Activated CD4-positive, alpha-beta T cell treated with anti-CD3 and anti-CD28 coated beads for 36 hours (primary cell): ENCODE measurements at places on chromosomes 16 and 17. TPM values are rescaled to one million over a fixed set of nuclear protein-coding genes. Genes with fewer than 3 reads are reported as not detected.

KRTAP4-1 gene
- total RNA-seq: not detected

GRCh38 chr16:69315486-69316311 is 4.5 kb downstream of the VPS4A start:
- no peak for DNase-seq

- no peak for DNase-seq
Measured at GRCh38 chr16:23354246-23354645, 52.1 kb downstream of the SCNN1B start.

GRCh38 chr17:58679263-58680037 is 12.4 kb downstream of the TEX14 start:
- DNase-seq: no peak

DNA sequence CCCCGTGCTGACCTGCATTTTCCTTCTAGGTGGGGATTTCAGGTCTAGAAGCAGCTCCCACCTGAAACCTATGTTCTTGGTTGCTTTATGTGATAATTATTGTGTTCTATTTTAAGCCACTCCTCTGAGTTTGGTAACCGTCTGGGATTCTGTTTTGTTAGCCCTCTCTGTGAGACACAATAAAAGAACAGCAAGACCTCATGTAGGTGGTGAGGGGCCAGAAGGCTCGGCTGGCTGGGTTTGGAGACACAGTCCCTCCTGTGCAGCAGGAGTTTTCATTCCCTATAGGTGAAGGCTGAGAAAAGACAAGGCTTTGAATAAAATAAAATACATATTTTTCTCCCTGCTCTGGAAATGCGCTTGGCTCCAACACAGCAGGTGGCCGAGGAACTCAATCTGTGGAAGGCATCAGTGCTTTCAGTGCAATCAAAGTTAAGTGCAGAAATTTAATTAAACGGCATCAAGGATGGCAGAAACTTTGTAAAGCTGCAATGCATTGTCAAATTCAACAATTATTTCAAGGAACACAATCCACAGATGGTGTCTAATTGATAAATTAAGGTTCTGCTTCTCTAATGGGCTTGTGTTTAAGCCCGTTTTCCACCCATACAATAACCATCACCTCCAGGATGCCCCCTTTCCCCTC is 107.8 kb downstream of the MSI2 start:
- no peak for DNase-seq

DNA sequence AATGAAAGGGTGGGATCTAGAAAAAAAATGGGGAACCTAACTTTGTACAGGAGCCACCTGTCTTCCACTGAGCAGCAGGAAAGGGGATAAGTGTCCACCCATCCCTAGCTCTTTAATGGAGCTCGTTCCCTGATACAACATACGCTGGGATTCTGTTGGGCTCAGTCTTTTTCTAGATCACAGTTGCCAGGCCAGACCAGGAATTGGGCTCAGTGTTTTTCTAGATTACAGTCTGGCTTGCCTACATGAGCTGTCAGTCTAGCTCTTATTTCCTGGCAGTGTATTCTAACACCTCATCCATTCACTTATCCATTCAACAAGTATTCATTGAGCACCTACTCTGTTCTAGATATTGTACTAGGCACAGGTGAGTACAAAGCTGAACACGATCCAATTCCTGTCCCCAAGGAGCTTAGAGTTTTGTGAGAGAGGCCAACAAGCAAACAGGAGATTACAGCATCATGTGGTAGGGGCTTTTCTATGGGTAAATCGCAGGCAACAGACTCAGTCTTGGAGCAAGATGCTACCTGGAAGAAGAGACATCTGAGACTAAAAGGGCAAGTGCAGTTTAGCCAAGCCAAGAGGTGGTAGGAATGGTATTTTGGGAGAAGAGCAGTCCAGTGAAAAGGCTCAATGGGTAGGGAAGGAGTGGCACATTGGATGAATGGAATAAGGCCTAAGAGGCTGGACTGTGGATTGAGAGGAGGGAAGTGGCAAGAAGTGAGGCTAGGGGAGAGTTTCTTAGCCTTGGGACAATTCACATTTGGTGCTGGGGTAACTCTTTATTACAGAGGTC is 138.0 kb upstream of the HS3ST2 start:
- DNase-seq: no peak

GRCh38 chr17:30600830-30601494 is 123.8 kb downstream of the GOSR1 start:
- DNase-seq: peak; percentile 38

DNA sequence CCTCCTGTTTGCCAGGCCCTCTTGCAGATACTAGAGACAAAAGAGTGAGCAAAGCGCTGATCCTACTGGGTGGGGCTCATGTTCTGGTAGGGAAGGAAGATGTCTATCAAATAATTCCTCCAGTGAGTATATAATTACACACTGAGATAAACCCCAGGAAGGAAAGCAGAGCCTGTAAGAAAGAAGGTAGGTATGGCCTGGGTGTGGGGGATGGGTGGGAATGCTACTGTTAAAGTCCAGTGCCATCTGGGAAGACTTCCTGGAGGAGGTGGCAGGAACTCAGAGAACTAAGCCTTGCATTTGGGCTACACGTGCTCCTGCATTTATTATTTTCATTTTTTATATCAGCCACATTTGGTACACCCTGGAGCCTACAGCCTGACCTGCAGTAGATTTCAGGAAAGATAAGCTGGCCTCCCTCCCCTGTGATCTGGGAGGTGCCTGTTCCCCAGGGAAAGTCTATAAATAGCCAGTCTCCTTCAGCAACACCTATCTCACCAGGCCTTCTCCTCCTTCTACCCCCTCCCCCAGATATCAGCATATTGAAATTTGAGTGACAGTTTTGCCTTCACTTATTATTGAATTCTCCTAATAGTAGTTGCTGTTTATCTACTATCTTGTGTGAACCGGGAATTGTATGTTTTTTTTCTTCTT is 11.5 kb downstream of the ATP2C2 start:
- no peak for DNase-seq

DNA sequence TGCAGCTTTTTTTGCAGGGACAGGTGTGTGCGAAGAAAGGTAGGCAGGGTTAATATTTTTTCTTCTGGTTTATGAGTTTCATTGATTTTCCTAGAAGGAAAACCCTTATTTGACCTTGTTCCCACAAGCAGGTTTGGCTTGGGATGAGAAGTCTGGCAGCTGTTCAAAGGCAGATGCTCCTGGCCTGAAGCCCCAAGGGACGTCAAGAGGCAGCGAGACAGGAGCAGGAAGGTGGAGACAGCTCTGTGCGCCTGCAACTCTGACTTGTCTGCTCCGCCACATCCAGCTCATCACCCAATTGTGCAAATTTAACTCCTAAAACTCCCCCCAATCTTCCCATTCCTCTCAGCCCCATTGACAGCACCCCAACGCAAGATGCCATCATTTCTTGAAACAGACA is 136.8 kb upstream of the XYLT1 start:
- DNase-seq: no peak

NAGS gene
- 1.3 TPM for total RNA-seq

DNA sequence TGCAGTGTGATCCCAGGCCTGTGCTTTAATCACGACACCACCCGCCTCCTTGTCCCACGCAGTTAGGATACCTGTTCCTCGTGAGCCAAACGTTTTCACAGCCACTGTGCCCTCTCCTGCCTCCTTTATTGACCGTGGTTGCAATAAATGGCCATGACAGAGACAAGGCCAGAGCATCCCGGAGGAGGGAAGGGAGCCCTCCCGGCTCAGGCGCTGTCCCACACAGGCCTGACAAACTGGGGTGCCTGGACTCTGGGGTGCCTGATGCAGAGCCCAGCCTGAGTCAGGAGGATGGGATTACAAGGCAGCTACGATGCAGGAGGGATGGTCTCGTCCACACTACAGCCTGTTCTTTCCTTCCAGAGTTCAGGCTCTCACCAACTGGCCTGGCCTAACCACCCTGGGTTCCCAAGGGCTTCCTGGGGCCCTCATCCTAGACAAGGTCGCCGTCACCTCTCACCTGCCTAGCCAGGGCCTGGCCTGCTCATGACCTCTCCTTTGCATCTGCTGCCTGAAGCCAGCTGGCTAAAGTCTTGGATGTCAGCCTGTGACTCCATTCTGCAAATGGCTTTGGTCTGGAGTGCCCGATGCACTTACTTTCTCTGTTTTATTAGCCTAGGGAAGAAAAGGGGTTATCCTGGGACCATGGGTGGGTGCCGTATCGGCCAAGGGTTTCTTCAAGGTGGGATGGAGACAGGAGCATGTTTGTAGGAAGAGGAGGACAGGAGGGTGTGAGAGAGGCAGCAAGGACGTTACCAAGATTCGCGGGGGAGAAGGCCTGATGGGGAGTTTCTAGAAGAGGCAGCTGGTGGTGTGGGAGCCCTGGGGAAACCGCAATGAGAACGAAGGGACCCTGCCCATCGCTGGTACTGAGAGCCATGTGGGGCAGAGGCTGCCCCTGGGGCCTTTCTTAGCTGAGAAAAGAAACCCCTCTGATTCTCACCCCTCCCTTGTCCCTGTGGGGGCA is 234.3 kb upstream of the TNRC6C start:
- no peak for DNase-seq

GRCh38 chr16:88083582-88083981 is 132.3 kb downstream of the BANP start:
- DNase-seq: no peak

DNA sequence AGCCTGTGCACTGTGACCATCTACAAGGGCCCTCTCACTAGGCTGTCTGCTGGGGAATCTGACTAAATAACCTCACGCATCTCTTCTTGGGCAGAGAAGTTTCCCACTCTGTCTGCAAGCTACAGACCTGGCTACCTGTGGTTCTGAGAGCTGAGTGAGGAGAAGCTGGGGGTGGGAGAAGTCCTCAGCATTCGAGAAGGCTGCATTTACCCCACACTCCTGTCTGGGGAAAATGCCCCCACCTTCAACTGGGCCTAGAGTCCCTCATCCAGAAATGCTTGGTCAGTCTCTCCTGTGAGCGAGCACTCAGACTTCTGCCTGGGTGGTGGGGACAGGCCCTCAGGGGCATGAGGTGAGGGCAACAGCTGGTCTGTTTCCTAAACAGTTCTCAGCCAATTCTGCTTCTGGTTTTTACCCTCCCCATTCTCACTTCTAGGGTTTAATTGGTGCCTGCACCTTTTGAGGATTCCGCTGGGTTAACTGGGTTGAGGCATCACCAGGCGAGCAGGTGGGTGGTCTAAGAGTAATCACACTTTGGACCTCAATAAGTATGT is 98.6 kb downstream of the CYTH1 start:
- no peak for DNase-seq

- peak; percentile 65 for DNase-seq
Measured at GRCh38 chr17:27579897-27580321, 51.1 kb upstream of the LGALS9 start.

DNA sequence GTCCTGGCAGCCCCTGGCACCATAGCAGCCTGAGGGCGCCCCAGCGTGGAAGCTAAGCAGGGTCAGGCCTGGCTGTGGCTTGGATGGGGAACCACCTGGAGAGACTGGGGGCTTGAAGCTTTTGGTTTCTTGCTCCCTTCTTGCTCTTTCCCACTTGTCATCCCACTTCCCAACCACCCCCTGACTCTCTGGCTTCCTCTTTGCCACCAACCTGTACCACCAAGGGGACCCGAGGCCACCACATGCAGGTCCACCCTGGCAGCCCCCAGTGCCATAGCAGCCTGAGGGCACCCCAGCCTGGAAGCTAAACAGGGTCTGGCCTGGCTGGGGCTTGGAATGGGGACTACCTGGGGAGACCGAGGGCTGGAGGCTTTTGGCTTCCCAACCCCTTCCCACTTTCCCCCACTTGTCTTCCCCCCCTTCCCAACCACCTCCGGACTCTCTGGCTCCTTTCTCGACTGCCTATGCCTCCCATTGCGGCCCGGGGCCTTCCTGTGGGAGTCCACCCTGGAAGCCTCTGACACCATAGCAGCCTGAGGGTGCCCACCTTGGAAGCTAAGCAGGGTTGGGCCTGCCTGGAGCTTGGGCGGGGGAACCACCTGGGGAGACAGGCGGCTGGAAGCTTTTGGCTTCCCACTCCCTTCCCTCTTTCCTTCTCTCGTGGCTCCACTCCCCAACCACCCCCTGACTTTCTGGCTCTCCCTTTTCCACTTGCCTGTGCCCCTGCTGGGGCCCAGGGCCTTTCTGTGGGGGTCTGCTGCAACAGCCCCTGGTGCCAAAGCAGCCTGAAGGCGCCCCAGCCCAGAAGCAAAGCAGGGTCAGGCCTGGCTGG is 2294.4 kb downstream of the TP53TG3F start:
- DNase-seq: no peak

GRCh38 chr16:20761175-20761574 is 2.6 kb upstream of the ACSM3 start:
- no peak for DNase-seq

DNA sequence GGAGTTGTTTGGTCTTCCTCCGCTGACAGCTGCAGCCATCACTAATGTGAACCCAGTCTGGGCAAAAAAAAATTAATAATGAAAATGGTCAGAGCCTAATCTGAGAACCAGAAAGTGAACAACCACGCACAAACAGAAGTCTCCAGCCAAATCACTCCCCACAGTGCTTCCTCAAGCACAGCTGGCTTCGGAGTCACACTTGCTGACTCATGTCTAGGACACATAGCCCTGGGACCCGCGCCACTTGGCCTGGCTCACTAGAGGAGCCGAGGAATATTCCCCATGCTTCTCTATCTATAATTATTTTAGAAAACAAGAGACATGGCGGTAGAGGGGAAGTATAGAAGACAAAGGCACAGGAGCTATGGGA is 109.1 kb downstream of the ZFHX3 start:
- no peak for DNase-seq

FKBP10 gene
- total RNA-seq: 0.42 TPM

EME1 gene
- 40.8 TPM for total RNA-seq

DNA sequence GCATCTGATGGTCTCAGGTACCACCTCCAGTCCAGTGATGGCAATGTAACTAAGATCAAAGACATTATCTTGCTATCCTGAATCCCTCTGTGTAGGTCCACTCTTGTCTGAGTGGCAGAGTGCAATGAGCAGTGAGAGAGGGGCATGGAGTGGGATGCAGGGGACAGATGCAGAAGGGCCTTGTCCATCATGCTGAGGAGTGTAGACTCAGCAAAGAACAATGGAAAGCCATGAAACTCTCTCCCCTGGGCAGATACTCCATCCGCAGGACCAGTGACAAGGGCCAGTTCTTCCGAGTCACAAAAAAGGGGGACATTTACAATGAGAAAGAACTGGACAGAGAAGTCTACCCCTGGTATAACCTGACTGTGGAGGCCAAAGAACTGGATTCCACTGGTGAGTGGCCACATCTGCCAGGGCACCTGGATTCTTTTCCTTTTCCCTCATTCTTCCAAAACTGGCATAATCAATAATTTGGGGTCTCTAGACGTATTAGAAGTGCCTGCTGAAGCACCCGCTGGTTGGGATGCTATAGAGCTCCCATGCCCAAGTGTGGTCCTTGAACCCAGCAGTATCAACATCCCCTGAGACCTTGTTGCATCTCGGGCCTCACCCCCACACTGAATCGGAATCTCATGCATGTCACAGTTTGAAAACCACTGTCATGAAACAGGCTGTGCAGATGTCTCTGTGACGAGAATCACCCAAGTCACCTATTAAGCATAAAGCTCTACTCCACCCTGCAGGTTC is 29.5 kb downstream of the CDH5 start:
- DNase-seq: no peak

SLFN12 gene
- 5.4 TPM for total RNA-seq

HS3ST3B1 gene
- 5.7 TPM for total RNA-seq

GRCh38 chr17:9874722-9875121 is 30.3 kb downstream of the RCVRN start:
- DNase-seq: no peak

GRCh38 chr17:41547378-41547841 is 19.3 kb upstream of the KRT19 start:
- no peak for DNase-seq

- DNase-seq: no peak
Measured at GRCh38 chr16:46962629-46963028, 10.8 kb downstream of the DNAJA2 start.

- DNase-seq: no peak
Measured at GRCh38 chr17:41498276-41498675, 7.1 kb downstream of the KRT13 start.

USP31 gene
- 5.3 TPM for total RNA-seq
